ENCODE measurements at places on chromosomes 13 and 19.

DNA sequence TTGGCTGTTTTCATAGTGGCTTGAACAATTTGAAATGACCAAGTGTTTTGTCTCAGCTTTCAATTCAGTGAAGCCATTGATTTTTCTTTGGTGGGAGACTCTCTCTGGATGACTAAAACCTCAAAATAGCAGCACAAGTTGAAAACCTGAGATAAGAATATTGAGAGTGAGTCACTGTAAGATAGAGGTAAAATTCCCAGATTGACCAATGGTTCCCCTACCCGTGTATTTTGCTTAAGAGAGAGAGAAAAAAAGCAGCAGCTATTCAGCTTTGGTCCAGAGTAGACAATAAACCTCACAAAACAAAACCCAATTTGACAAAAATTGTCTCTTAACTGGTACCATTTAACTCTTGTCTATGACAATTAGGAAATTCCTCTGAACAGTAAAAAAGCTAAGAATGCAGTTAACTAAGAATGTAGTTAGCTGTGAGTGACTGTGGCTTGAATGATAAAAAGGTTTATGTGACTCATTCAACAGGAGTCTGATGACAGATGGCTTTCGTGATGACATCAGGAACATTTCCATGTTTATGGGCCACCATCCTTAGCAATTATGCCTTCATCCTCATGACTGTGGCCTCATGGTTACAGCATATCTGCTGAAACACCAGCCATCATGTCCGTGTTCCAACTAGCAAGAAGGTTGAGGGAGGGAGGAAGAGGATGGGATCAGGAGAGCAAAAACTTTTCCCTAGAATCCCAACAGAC, 356.9 kb downstream of the NDFIP2 start:
- no peak for DNase-seq

DNA sequence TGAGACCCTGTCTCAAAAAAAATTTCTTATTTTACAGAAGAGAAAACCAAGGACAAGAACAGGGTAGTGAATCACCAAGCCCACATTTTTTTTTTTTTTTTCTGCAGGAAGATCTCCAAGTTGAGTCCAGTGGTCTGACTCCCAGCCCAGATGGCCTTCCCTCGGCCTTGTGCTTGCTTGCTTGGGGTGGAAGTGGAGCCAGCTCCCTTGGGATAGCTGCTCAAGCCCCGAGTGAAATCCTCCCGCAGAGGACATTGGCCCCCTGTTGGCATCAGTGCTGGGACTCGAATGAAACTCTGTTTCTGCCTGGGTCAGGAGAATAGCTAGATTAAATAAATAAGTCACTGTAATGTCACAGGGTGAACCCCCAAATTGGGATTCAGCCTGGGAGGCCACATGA, 9.4 kb upstream of the NUP62 start:
- DNase-seq, result no peak

- no peak for DNase-seq
Measured at GRCh38 chr19:41327076-41327575, 17.2 kb downstream of the CCDC97 start.

DNA sequence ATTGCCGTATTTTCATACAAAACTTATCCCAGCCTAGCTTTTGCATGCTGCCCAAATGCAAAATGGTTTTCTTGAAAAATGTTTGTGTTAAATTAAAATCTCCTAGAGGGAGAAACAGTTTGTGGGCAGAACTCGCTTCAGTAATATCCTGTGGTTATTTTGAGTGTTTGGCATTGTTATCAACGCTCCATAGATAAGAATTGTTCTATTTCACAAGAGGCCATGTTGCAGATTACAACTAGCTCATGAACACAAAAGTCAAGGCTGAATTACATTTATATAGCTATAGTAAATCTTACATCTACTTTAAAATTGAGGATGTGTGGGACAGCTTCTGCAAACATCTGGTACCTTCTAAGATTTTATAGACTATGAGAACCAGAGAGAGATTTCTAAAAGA, 447.9 kb downstream of the DCT start:
- DNase-seq, result no peak

GRCh38 chr13:91078093-91078679, 269.3 kb upstream of the MIR17HG start:
- DNase-seq, result no peak

- no peak for DNase-seq
Measured at GRCh38 chr13:49464085-49464484, 20.0 kb downstream of the SETDB2 start.

DNA sequence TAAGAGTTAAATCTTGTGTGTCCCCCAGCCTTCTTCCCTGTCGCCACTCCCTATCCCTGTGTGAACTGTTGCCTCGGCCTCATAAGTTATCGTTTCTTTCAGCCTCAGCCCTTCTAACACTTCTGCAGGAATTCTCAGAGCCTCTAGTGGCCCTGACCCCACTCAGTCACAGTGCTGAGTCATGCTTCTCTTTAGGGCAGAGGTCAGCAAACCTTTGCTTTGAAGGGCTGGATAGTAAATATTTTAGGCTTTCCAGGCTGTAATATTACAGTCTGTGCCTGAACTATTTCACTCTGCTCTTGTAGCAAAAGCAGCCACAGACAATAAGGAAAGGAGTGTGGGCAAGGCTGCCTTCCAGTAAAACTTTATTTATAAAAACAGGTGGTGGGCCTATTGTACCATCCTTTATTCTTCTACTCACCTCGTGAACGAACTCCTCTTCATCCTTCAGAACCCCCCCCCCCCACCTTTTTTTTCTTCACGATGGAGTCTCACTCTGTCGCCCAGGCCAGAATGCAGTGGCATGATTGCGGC, 22.1 kb downstream of the MYO9B start:
- no peak for DNase-seq

- DNase-seq, result no peak
Measured at GRCh38 chr13:113275387-113275786, 21.7 kb upstream of the LAMP1 start.

DNA sequence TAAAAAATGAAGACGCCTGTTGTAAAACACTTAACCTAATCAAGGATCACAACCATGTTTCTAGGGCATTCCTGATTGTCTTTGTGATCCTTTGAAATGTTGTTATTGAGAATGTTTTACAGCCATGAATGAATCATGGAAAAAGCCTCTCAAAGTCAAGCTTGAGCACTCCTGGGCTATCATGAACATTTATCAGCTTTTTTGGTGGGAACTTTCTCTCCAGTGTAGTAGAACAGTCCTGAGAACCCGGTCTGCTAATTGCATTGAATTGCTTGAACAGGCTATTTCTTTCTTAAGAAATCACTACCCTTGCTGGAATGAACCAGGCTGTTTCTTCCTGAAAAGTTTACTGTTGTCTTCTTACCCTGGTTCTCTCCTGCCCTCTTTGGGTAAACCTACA, 516.5 kb downstream of the FGF9 start:
- DNase-seq, result no peak

GRCh38 chr19:41403181-41403970, 5.8 kb downstream of the BCKDHA start:
- DNase-seq, result no peak

GRCh38 chr13:48037346-48038173, at the start of gene NUDT15:
TSS of gene NUDT15 (plus strand) at chr13:48037726. CDS start at chr13:48037747, 21 bp downstream.
- peak; percentile 95 for DNase-seq

GRCh38 chr13:42363941-42364612, 92.1 kb downstream of the AKAP11 start:
- DNase-seq, result no peak

DNA sequence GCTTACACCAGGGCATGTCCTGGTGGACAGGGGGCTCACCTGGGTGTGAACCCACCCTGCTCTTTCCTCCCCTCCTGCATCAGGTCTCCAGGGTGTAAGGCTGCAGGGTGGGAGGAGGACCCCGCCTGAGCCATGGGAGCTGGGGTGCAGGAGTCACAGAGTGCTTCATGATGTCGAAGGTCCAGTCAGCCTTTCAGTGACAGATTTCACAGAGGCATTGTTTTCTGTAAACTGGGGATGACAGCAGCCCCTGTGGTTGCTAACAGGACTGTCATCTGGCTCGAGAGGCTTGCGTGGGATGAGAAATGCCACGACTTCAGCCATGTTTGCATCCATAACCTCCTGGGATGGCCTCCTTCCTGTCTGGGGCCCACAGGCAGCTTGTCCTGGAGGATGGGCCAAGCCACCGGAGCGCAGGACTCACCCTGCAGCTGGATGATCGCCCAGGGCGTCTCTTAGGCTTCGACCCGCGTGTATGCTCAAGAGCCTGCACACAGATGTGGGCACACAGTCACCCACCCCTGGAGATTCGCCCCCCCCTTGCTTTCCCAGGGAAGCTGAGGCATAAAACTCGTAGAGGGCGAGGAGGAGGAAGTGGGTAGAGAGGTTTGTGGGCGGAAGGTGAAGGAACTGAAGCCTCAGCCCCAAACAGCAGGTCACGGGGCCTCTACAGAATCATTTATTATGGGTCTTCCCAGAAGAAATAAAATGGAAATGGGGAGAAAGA, 4.9 kb downstream of the NANOS3 start:
- DNase-seq, result peak; percentile 56

GRCh38 chr19:42475366-42475765, 32.6 kb upstream of the CXCL17 start:
- no peak for DNase-seq

All from GM10248 (cell line).